H9 (cell line): ENCODE measurements at places on chromosomes 12 and 14. TPM values are rescaled to one million over a fixed set of nuclear protein-coding genes. Genes with fewer than 3 reads are reported as not detected.

- no peak for DNase-seq
- H3K27me3 ChIP-seq: no peaks in the 10 kb centered on the region
- no peak overlapping the region for H3K27ac ChIP-seq
- H3K4me3 ChIP-seq: no peak overlapping the region
- no peaks in the 10 kb centered on the region for H3K4me1 ChIP-seq
- H3K36me3 ChIP-seq: no peaks in the 10 kb centered on the region
Measured at GRCh38 chr14:55454264-55455002, 14.0 kb upstream of the TBPL2 start.

GRCh38 chr12:22248571-22249115 lies 85.9 kb downstream of the ST8SIA1 start:
- no peaks in the 10 kb centered on the region; the same call in 1 of the 2 replicates for H3K4me1 ChIP-seq
- H3K27me3 ChIP-seq: no peaks in the 10 kb centered on the region; the same call in 1 of the 2 replicates
- no peak overlapping the region for H3K27ac ChIP-seq
- H3K36me3 ChIP-seq: no peaks in the 10 kb centered on the region
- H3K4me3 ChIP-seq: no peak overlapping the region

DNA sequence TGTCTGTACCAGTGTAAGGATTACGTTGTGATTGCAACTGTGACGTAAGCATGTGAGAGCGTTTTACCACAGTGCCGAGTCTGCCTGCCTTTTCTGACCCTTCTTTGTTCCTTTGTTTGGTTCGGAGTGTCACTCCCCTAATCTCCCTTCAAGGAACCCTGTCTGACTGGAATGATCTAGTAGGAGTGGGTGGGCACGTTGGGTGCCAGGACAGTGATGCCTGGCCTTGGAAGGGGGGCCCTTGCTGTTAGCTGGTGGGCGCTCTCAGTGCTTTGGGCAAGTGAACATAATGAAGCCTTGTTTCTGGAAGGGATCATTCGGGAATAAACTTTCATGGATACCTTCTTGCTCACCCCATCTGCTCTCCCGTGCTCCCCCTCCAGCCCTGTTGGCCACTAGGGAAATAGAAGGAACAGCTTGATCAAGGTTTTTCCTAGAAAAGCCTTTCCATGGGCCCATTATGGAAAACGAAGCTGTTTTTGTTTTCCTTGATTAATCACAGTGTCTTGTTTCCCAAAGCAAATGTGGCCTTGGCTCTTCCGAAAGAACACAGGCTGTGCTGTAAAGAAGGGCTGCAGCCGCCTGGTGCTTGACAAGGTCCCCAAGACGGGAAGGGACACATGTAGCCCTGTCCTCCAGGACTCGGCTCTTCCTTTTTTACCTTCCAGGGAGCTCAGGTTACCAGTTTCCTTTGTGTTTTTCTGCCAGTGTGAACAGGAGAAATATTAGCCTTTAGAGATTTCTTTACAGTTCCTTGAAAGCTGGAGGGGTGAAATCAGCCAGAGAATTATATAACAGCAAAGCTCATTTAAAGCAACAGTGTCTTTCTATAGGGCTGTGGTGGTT lies 215.5 kb downstream of the CRADD start:
- no peak overlapping the region for H3K4me3 ChIP-seq
- no peaks in the 10 kb centered on the region for H3K4me1 ChIP-seq
- H3K27me3 ChIP-seq: no peaks in the 10 kb centered on the region
- no peaks in the 10 kb centered on the region for H3K36me3 ChIP-seq
- no peak for DNase-seq

The ALG10B gene
- 4.2 and 6.8 TPM in 2 replicates for total RNA-seq

DNA sequence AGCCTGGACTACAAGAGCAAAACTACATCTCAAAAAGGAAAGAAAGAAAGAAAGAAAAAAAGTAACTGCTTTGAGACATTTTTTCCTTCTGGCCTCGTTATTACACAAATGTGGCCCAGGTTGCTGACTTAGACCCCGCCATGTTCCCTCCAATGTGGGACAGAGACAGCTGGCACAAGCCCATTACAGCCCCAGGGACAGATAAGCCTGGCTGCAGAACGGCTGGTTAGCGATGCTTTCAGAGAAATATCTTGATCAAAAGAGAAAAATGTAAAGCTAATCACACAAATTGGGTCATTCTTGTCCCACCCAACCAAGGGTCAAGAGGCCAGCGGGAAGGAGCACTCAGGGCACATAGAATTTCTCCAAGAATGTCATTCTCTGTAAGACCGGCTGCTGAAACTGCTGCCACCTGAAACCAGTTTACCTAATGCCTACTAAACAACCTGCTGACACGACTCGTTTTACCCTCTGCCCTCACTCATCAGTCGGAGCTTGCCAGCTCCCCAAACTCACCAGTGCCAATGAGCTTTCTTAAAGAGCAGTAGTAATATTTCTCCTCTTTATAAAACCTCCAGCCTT lies 63.1 kb downstream of the TNFAIP2 start:
- H3K27me3 ChIP-seq: peaks cover 2% of the 10 kb centered on the region
- no peak for DNase-seq

DNA sequence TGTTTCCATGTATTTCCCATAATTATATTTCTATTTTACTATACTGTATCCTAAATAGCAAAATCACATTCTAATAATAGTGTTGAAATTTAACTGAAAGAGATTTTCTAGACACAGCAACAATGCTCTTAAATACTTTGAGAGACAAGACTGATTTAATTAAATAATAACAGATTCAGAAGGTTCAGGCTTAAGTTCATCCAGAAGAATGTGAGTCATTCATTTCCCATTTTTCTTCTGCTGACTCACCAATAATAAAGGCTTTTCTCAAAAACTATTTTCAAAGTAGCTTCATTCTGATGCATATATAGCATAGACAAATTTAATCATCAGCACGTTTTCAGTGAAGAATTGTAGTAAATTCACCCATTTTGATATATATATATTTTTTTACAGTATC lies 481.4 kb downstream of the MDGA2 start:
- H3K36me3 ChIP-seq: no peaks in the 10 kb centered on the region
- no peak for DNase-seq
- H3K27ac ChIP-seq: no peak overlapping the region
- H3K4me1 ChIP-seq: no peaks in the 10 kb centered on the region

DNA sequence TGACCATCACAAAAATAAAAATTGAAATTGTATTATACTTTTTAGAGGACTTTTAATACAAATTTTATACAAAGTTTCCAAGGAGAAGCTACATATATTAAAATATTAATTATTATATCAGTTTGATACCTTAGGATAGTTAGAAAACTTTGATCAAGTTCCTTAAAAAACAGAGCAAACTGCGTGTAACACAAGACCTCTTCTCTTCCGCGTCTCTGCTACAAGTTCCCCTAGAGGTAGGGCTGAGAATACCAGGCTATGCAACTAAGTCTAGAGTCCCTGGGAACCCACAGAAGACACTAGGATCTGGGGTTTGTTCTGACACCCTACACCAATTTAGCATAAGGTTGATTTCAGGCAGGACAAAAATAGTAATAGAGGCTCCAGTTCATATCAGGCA lies 319.0 kb downstream of the FOXG1 start:
- no peaks in the 10 kb centered on the region for H3K4me1 ChIP-seq
- peak; percentile 35 for DNase-seq
- H3K27me3 ChIP-seq: no peaks in the 10 kb centered on the region

DNA sequence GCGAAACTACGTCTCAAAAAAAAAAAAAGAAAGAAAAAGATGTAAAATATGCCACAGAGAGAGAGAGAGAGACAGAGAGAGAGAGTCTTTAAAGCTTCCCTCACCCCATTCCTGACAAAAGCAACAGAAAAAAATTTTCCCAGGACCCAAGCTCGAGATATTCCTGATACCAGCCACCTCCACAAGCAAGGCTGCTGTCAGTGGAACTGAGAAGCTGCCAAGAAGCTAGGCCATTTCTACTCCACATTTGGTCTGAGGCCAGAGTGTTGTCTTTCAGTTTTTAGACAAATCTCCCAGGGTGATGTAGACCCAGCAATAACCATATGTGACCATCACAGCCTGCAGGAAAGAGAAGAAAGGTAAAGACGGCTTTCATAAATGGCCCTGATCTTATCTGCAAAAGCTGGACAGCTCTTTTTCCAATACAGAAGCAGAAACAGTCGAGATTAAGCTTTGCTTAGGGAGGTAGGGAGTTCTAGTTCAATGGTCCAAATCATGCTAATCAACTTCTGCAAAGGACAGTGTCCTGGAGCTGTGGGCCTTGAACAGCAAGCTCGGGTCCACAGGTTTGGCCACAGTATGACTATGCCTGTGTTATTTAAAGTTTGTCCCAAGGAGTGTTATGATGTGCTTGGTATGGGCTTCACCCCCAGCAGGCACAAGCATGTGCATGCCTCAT lies 130.3 kb upstream of the NUDT4 start:
- H3K36me3 ChIP-seq: 0 out of 2 replicates have a peak, but pooled peaks cover 4% of the 10 kb centered on the region
- H3K4me1 ChIP-seq: no peaks in the 10 kb centered on the region
- H3K27ac ChIP-seq: no peak overlapping the region
- no peak overlapping the region for H3K4me3 ChIP-seq

The RITA1 gene
- 26.0 and 26.1 TPM in 2 replicates for total RNA-seq

GRCh38 chr14:100535287-100536120 lies 51.7 kb downstream of the BEGAIN start:
- no peak overlapping the region for H3K27ac ChIP-seq
- H3K4me3 ChIP-seq: no peak overlapping the region
- peak; percentile 17 for DNase-seq
- H3K27me3 ChIP-seq: no peaks in the 10 kb centered on the region; the same call in 1 of the 2 replicates
- H3K4me1 ChIP-seq: no peaks in the 10 kb centered on the region
- H3K36me3 ChIP-seq: no peaks in the 10 kb centered on the region

GRCh38 chr12:124328636-124329035 lies 33.7 kb downstream of the RFLNA start:
- H3K36me3 ChIP-seq: peaks cover 27% of the 10 kb centered on the region
- no peak overlapping the region for H3K27ac ChIP-seq
- DNase-seq: no peak
- no peaks in the 10 kb centered on the region for H3K27me3 ChIP-seq
- H3K4me1 ChIP-seq: no peaks in the 10 kb centered on the region
- no peak overlapping the region for H3K4me3 ChIP-seq

DNA sequence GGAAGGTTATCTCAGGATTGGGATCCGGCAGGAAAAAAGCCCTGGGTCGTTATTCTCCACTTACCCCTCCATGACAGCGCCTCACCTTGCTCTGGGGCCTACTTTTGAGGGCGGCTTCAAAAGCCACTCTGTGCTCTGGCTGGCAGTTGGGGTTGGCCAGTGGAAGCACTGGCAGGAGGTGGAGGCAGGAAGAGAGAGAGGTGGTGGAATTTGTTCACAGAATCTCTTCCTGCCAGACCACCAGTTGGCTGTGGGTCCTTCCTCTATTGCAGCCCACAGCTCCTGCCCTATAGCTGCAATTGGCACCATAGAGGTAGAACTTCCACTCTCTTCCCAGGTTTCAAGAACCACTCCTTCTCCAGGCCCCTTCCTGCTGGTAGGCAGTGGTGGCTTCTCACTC lies 32.7 kb upstream of the SDR39U1 start:
- DNase-seq: no peak
- no peak overlapping the region for H3K4me3 ChIP-seq
- H3K36me3 ChIP-seq: peaks cover 11% of the 10 kb centered on the region

- 0 out of 2 replicates have a peak, but pooled peaks cover 5% of the 10 kb centered on the region for H3K36me3 ChIP-seq
- peaks cover 4% of the 10 kb centered on the region for H3K4me1 ChIP-seq
- no peak overlapping the region for H3K4me3 ChIP-seq
- DNase-seq: no peak
- H3K27me3 ChIP-seq: no peaks in the 10 kb centered on the region
Measured at GRCh38 chr14:57737598-57737997, 128.3 kb downstream of the SLC35F4 start.

- DNase-seq: no peak
- H3K4me3 ChIP-seq: no peak overlapping the region
- H3K27me3 ChIP-seq: no peaks in the 10 kb centered on the region
- H3K36me3 ChIP-seq: peaks cover 8% of the 10 kb centered on the region
- no peak overlapping the region for H3K27ac ChIP-seq
- no peaks in the 10 kb centered on the region for H3K4me1 ChIP-seq
Measured at GRCh38 chr12:126182619-126183236, 1117.5 kb downstream of the AACS start.

GRCh38 chr14:66046035-66046434 lies 440.1 kb upstream of the CCDC196 start:
- H3K4me3 ChIP-seq: no peak overlapping the region
- 0 out of 2 replicates have a peak, but pooled peaks cover 2% of the 10 kb centered on the region for H3K4me1 ChIP-seq
- H3K27ac ChIP-seq: no peak overlapping the region

The ABHD12B gene
- 42.4 and 51.0 TPM in 2 replicates for total RNA-seq

- no peaks in the 10 kb centered on the region for H3K36me3 ChIP-seq
- H3K27ac ChIP-seq: no peak overlapping the region
- H3K4me1 ChIP-seq: no peaks in the 10 kb centered on the region; the same call in 1 of the 2 replicates
- no peak overlapping the region for H3K4me3 ChIP-seq
Measured at GRCh38 chr14:69593018-69593677, 18.2 kb upstream of the SUSD6 start.

The TAS2R31 gene
- 1.7 and 2.3 TPM in 2 replicates for total RNA-seq

- H3K27me3 ChIP-seq: no peaks in the 10 kb centered on the region; the same call in 1 of the 2 replicates
- H3K4me1 ChIP-seq: no peaks in the 10 kb centered on the region; the same call in 1 of the 2 replicates
- no peak overlapping the region for H3K4me3 ChIP-seq
- peaks cover 12% of the 10 kb centered on the region; the same call in 2 of the 3 replicates for H3K36me3 ChIP-seq
- DNase-seq: no peak
Measured at GRCh38 chr14:85620947-85621346, 91.0 kb downstream of the FLRT2 start.

- no peaks in the 10 kb centered on the region for H3K27me3 ChIP-seq
- no peak overlapping the region for H3K4me3 ChIP-seq
- H3K27ac ChIP-seq: no peak overlapping the region
- no peaks in the 10 kb centered on the region for H3K4me1 ChIP-seq
- H3K36me3 ChIP-seq: no peaks in the 10 kb centered on the region
Measured at GRCh38 chr14:100109594-100109955, 44.4 kb downstream of the EVL start.

The CYP27B1 gene
- total RNA-seq: 6.1 and 6.5 TPM in 2 replicates

The AMDHD1 gene
- total RNA-seq: 0.29 and 0.42 TPM in 2 replicates

The KRT2 gene
- total RNA-seq: not detected in 2 replicates

DNA sequence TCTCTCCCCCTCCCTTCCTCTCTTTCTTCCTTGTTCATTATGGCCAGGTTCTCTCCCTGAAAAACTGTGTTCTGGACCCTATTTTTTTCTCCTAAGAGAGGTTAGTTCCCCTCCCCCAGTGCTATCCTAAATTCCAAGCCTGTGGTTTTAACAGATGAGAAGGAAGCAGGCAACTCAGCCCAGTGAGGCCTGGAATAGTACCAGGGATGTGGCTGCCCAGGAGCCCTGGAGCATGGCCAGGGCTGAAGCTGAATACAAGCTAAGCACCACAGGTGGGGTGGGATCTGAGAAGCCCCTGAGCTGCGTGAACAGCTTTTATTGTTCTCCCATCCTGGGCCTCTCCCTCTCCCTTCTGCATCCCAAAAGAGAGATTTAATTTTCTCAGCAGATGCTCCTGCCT lies 1581.3 kb upstream of the TMEM132C start:
- H3K27me3 ChIP-seq: no peaks in the 10 kb centered on the region
- DNase-seq: no peak
- H3K36me3 ChIP-seq: peaks cover 13% of the 10 kb centered on the region
- H3K4me3 ChIP-seq: no peak overlapping the region

- H3K4me3 ChIP-seq: no peak overlapping the region
- H3K36me3 ChIP-seq: no peaks in the 10 kb centered on the region
- no peaks in the 10 kb centered on the region for H3K27me3 ChIP-seq
- no peak for DNase-seq
- H3K4me1 ChIP-seq: no peaks in the 10 kb centered on the region
- H3K27ac ChIP-seq: no peak overlapping the region
Measured at GRCh38 chr12:77888611-77889010, 57.9 kb downstream of the NAV3 start.

The NDRG2 gene
- total RNA-seq: 18.1 and 20.6 TPM in 2 replicates
